ENCODE measurements at places on chromosomes 13 and 19.

DNA sequence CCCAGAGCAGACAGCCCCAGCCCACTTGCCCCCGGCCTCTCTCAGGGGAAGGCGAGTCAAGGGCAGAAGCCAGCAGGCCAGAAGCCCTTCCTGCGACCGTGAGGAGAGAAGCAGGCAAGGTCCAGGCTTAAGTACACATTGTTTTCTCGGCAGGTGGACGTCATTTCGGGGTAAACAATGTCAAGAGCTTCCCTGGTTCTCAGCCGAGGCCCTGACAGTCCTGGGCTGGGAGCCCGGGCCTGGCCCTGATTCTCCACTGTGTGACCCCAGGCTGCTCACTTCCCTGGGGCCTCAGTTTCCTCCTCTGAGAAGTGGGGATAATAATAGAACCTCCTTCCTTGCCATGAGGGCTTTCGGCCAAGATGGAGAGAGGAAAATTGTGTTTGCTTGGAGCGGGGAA lies 19.4 kb downstream of the PLVAP start:
- DNase-seq, result no peak

- no peak for DNase-seq
These were observed 21.5 kb downstream of the AKT2 start for GRCh38 chr19:40263440-40264313.

DNA sequence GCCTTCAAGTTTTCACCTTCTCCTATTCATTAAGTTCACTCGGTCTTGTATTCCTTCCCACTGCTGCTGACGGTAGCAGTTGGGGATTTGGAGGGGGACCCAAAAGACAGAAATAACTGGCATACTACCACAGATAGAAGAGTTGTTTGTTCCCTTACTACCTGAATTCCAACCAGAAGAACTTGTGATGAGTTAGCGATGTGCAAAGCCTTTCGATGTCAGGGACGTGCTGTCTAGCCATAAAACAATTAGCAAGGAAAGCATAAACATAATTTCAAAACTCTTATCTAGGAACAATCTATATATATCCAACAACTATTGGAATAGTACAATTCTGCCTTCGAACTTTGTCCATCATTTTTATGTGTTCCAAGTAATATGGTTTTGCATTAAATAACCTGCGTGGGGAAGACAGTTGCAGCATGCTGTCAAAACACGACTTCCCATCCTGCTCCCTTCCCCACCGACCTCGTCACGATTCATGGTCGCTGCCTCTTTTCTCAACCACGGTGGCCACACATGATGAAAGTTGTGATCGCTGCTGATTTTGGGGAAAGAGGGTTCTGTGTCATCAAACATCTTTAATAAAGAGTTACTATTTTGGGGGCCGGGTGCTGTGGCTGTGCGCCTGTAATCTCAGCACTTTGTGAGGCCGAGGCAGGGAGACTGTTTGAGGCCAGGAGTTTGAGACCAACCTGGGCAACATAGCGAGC lies 3.8 kb upstream of the SLC7A9 start:
- no peak for DNase-seq

- DNase-seq, result no peak
These were observed 28.9 kb upstream of the KPNA3 start for GRCh38 chr13:49821216-49822009.

GRCh38 chr19:44694184-44694579 lies 4.8 kb upstream of the CEACAM16 start:
- no peak for DNase-seq
